ENCODE measurements at places on chromosomes 12 and 14.
A peak's percentile ranks its signal among the peaks of the same experiment; 100 is the strongest.

- DNase-seq, result peak; percentile 13
Measured at GRCh38 chr12:118402251-118402650, 25.9 kb downstream of the SUDS3 start.

- no peak for DNase-seq
Measured at GRCh38 chr12:52267699-52268098, 6.7 kb upstream of the KRT86 start.

DNA sequence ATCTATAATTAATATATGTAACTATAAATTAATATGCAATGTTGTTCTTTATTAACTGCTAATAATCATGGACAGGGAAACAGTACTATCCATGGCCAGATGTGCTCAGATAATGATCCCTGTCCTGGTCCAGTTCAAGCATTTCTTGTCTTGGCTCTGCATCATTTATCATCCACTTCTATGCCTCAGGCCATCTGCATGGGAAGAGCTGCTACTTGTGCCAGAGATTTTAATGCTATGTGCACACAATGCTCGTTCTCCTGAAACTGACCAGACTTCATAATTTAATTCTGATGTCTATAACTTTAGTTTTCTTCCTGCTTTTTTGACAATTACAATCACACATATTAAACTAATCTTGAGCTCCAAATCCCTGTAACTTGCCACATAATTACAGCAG, 11.2 kb upstream of the TMX1 start:
- no peak for DNase-seq

GRCh38 chr14:36676236-36676635, 14.6 kb downstream of the PAX9 start:
- no peak for DNase-seq

DNA sequence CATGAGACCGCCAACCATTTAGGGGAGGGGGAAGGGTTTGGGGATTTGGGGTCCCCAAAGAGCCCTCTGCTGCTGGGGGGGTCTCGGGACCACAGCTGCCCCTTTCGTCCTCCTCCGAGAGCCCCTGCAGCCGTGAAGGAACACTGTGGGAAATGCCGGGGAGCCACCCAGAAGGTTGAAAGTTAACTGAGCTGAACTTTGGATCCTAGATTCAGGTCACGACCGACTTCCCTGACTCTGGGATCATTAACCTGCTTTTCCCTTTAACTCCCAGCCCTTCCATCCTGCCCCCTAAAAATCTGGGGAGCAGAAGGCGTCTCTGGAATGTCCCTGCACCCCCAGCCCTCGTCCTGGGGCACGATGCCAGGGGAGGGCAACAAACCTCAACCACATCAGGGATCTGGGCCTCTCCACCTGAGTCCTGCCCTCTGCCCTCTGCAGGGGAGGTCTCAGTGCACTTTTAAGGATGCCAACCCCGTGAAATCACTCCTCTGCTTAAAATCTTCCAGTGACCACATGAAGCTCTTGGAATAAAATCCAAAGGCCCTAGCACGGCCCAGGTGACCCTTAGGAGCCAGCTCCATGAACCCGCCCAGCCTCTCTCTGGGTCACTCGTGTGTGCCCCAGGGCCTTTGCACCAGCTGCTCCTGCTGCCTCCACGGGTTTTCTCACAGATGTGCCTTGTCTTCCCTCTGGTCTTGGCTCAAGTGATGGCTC, 95.0 kb downstream of the RFLNA start:
- DNase-seq, result no peak

DNA sequence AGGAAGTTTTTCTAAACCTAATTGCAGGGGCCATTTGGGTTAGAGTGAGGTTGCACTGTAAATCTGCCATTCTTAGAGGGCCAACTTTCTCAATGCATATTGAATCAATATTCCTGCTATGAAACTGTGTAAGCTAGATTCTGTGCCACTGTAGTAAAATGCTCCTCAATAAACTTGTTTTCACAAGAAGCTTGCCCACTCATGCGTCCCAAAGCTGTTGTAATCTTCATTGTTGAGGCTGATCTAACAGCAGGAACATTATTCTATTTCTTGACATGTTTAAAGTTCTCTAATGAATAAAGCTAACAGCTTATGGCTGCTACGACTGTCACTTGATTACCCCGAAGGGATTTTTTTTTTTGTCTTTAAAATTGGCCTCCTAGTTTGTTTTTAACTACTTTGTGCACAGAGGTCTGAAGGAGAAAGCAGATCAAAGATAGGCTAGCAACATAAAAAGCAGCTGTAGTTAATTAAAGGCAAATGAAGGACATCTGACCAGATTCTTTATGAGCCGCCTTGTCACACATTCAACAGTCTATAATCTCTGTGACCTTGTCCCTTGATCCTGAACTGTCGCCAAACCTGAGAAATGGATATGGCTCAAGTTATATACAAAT, 243.7 kb downstream of the PAX9 start:
- DNase-seq, result no peak

DNA sequence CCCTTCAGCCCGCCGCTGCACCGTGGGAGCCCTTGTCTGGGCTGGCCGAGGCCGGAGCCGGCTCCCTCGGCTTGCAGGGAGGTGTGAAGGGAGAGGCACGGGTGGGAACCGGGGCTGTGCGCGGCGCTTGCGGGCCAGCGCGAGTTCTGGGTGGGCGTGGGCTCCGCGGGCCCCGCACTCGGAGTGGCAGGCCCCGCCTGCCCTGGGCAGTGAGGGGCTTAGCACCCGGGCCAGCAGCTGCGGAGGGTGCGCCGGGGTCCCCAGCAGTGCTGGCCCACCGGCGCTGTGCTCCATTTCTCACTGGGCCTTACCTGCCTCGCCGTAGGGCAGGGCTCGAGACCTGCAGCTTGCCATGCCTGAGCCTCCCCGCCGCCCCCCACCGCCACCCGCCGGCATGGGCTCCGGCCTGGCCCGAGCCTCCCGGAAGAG, 21.4 kb downstream of the TMEM121 start:
- DNase-seq, result no peak

- no peak for DNase-seq
Measured at GRCh38 chr12:109631302-109631701, 57.7 kb downstream of the MVK start.

All from COLO829 (cell line).